NCI-H82 (cell line): ENCODE measurements at places on chromosomes 4 and X.

DNA sequence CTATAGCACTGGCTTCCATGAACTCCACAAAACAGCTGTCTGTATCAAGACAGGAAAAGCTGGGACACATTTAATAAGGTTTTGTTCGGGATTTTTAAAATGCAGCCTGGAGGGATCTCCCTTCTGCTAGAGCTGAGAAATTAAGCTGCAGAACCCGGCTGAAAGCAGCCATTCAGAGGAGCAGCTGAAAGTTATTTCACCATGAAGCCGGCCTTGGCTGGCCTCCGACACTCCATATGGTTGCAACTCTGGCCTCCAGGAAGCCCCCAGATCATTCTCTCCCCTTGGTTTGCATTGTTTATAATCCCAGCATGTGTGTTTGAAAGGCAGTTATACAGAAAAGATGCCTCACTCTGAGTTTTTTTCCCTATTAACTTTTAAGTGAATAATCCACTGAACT lies 239.4 kb downstream of the SPATA18 start:
- no peak for DNase-seq

GRCh38 chr4:174537634-174538033 lies 15.3 kb upstream of the HPGD start:
- no peak for DNase-seq

GRCh38 chr4:54050214-54050904 lies 14.0 kb downstream of the CHIC2 start:
- DNase-seq, result no peak

DNA sequence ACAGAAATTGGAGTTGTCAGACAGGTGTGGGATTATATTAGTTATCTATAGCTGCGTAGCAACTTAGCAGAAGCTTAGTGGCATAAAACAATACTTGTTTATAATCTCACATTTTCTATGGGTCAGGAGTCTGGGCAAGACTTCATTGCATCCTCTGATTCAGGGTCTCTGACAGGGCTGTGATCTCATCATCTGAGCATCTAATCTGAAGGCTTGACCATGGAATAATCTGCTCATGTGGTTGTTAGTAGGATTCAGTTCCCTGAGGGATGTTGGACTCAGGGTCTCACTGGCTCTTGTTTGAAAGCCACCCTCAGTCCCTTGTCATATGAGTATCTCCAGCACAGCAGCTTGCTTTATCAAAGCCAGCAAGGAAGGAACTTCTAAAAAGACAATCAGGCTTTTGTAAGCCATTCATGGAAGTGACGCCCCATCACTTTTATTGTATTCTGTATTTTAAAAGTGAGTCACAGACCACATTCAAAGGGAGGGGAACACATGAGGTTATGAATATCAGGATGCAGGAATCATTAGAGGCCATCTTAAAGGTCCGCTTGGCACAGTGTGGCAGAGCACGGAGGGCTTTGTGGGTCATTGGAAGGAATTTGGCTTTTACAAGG lies 37.2 kb upstream of the FAM9B start:
- no peak for DNase-seq

DNA sequence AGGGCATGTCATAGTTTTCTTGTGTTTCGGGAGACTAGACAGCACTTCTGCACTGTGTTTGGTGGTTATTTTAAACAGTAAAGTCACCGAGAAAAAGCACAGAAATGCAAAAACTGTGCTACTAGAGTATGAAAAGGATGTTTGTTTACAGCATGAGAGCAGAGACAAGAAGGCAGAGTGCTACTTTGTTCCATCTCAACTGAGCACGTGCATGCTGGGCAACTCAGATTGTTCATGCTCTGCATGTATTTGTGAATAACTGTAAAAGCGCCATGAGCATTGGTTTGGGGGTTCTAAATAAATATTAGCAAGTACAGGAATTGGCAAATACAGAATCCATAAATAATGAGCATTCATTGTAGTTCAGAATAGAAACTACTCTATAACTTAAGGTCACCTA lies 7.4 kb downstream of the EVC start:
- DNase-seq, result no peak

GRCh38 chrX:70009970-70010369 lies 39.8 kb downstream of the AWAT2 start:
- no peak for DNase-seq

DNA sequence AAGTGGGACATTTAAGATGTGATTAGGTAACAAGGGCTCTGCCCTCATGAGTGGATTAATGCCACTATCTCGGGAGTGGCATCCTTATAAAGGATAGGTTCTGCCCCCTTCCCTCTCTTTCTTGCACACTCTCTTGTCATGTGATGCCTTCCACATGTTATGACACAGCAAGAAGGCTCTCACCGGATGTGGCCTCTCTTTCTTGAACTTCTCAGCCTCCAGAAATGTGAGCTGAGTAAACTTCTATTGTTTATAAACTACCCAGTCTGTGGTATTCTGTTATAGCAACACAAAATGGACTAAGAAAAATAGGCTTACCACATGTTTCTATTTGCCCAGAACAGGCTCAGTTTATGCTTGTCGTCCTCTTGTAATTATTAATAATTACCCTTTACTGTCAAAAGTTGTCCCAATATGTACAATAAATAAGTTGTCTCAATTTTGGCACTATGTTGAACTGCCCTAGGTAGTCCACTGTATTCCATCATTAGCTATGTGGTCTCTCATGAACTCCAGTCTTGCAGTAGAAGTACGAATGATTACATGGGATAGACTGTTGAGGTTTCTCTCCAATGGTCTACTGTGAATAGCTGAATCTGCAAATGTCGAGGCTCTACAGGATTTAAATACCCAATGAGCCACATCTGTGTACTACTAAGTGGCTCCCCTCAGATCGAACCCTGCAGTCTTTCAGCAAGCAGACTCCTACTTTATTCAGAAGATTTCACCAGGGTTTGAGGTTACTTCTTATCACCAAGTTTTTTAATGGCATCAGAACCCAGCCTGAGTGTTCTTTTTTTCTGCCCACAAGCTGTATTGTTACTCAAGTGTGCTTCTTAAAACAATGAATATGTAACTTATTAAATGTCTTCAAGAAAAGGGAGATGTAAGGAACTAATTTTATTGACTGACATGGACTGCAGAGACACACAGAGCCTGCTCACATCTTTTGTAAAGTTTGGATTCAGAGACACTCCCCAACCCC lies 102.0 kb upstream of the LEF1 start:
- DNase-seq, result no peak

- DNase-seq, result peak; percentile 48
These were observed at the start of gene STBD1 for GRCh38 chr4:76305971-76306881. STBD1 (plus strand) TSS chr4:76306733; CDS start chr4:76306770, 37 bp downstream.

DNA sequence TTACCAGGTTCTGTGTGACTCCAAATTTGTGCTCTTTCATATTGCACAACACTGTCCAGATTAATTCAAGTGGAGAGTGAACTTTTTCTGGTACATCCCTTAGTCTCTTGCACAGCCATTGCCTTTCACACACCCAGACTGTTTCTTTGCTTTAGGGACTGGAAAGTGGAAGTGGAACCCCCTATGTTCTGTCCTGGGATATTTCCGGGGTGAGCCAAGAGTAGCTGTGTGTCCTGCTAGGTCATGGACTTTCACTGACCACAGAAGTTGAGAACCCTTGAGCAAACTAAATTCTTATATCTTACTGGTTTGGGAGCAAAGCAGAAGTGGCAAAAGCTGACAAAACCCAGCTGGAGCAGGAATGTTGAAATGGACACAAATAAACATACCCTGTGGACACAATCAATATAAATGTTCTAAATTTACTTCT lies 10.3 kb upstream of the VSIG4 start:
- no peak for DNase-seq

GRCh38 chr4:153426207-153426885 lies 39.8 kb upstream of the TMEM131L start:
- DNase-seq, result no peak

GRCh38 chrX:149572743-149573142 lies 14.5 kb downstream of the MAGEA9B start:
- DNase-seq, result no peak

GRCh38 chrX:45143455-45143854 lies 57.2 kb downstream of the DIPK2B start:
- DNase-seq, result no peak

DNA sequence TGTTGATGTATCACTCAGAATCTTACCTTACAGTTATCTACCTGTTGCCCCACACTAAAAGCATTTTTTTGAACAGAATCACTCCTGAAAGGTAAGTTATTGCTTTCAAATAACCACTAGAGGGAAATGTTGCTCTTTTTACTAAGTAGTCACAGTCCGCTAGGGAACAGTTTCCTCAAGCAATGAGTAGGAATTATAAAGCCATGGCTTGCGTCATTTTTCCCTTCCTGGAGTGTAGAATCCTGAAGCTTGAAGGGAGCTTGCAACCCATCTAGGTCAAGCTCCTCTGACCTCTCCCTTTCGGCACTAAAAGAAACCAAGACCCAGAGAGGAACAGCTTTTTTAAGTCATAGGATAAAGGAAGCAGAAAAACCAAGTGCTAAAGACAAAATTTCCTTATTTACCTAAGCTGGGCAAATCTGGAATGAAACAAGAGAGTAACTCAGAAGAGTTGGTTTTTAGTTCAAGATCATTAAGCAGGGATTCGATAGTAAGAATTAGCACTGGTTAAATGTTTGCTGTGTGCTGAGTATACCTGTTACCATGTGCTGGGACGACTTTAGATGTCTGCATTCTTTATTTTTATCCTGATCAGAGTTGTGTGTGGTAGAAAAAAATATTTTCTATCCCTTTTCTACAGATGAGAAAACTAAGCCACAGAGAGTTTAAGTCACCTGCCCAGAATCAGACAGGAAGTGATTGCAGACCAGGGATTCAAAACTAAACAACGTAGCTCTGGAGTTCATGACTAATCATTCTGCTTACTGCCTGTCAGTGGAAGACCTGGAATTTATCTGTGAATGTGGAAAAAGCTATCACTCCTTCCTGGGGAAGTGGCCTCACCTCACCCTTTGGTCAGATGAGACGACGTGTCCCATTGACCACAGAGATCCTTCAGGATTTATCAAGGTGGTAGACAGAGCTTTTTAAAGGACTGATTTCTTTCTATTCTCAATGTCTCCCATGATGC lies 631.5 kb downstream of the RAB28 start:
- peak; percentile 79 for DNase-seq

- DNase-seq, result no peak
These were observed 83.2 kb downstream of the TMEM131L start for GRCh38 chr4:153549405-153549804.

DNA sequence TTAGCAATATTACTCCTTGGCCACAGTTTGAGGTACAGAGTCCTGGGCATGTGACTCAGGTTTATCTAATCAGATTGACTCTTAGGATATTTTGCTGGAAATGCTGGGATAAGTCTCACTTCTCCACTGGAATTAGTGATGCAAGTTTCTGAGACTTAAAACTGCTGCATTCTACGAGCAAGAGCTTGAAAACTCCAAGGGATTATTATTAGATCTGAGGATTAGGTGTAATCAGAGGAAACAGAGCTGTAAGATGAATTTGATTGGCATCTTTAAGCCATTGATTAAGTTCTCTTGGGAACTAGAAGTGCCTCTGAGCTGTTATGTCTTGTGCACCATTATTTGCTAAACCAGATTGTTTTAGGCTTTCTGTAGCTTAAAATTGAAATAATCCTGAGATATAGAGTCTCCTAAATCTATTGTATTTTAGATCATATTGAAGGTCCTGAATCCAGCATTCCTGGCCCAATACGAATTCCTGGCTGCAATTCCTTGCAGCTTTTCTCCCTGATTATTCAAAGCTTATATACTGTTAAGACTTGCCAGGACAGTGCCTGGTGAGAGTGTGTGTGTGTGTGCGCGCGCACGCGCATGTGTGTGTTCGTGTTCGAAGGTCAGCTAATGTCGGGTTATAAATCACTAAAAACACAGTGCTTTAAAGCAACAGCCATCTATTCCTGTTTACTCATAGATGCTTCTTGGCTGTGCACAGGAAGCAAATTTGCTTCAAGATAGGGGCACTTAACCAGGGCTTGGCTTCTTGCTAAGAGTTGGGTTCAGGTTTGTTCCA lies 735.1 kb downstream of the STIM2 start:
- DNase-seq, result peak; percentile 59

DNA sequence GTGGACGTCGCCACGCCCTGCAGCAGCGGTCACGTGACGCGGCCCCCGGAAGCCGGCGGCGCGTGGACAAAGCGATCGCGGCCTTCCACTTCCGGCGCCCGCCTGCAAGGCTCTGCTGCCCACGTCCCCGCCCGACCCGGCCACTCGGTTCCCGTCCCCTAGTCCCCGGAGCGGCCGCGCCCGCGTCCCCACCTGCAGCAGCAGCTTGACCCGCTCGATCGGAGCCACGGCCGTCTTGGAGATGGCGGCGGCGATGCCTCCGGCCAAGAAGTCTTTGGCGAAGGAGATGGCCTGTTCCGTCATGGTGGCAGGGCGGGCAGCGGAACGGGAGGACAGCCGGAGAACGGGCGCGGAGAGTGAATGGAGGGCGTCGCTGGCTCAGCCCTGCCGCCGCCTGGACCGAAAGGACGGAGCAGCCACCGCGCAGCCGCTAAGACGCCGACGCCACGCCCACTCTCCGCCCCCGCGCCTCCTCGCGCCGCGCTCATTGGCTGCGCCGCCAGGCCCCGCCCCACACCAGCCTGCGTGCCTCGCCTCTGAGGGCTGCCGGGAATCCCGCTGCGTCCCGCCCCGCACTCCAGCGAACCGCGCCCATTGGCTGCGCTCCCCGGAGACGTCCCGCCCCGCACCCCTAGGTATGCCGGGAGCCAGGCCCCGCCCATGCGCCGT lies at the start of gene SLC25A6:
SLC25A6 (minus strand) TSS at position 407 of the 669 bp plus-strand sequence; CDS start at position 303, 104 bp downstream.
- DNase-seq, result no peak

DNA sequence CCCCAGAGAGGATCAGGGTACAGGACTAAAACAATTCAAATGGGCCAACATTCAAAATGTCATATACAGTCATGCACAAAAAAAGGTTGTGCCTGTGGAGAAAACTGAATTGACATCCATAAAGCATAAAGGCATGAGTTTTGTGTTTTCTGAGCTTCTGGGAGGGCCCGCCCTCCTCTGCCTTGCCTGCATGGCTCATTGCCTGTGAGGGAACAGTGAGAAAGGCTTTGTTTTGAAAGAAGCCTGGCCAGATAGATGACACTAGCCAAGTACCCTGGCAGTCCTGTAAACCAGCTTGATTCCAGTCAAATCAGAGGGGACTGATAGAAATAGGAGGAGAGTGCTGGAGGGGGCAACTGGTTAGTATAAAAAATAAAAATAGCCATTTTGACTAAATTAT lies 194.3 kb downstream of the KIT start:
- DNase-seq, result no peak

DNA sequence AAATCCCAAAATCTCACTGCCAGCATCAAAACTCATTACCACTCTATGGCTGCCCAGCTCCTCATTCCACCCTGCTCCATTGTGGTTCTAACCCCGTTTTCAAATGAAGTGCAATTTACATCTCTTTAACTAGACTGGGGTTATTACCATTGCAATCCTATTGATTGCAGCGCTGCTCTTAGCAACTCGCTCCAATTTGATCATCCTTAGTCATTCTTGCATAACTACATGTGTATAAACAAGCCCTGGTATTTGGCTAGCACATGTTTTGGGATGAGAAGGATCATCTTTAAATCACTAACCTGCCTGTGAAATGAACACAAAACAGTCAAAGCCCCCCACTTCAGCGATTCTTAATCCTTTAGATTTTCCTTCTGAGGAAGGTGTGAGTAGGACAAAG lies 340.1 kb upstream of the PPARGC1A start:
- DNase-seq, result no peak

DNA sequence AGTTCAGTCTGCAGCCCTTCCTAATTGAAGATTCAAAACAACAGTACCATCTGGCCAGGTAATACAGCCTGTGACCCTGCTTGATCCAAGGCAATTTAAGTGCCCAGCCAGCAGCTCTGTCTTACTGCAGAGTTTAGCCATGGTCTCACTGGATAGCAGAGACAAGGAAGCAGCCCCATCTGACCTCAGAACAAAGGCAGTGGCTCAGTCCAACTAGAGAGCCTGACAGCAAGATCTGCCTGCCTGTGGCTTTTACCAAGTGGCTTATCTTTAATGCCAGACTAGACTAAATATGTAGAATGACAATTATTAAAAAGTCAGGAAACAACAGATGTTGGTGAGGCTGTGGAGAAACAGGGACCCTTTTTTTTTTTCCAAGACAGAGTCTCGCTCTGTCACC lies 293.4 kb downstream of the DTHD1 start:
- no peak for DNase-seq
